ENCODE measurements at places on chromosomes 16 and 17. TPM values are rescaled to one million over a fixed set of nuclear protein-coding genes. Genes with fewer than 3 reads are reported as not detected.

The ABCA10 gene
- 2.8 TPM for total RNA-seq

The ADAMTS18 gene
- not detected for total RNA-seq

The SSTR5 gene
- not detected for total RNA-seq

The CHST4 gene
- not detected for total RNA-seq

The SLC5A11 gene
- under 0.01 TPM for total RNA-seq

The MEOX1 gene
- total RNA-seq: not detected
